ENCODE measurements at places on chromosomes 13 and 19. TPM values are rescaled to one million over a fixed set of nuclear protein-coding genes. Genes with fewer than 3 reads are reported as not detected.
A peak's percentile ranks its signal among the peaks of the same experiment; 100 is the strongest.

- no peak for DNase-seq
Measured at GRCh38 chr13:98664924-98665637, 87.4 kb downstream of the SLC15A1 start.

GRCh38 chr19:6738787-6739389 is 592 bp upstream of the TRIP10 start:
- DNase-seq = peak; percentile 67

GRCh38 chr19:54266133-54266532 is 9.1 kb upstream of the LILRB5 start:
- peak; percentile 68 for DNase-seq

CYP4F8 gene
- not detected for total RNA-seq

ZNF701 gene
- total RNA-seq = 12.7 TPM

MPND gene
- total RNA-seq = 6.2 TPM

Measured in right atrium auricular region (tissue), 2 donors.